Activated T-helper 2 cell treated with anti-CD3 and anti-CD28 coated beads, Interferon-gamma antibody, Interleukin-2, Interleukin-4, amounts not matched to agents 10 μg/mL and 5 μg/mL and 100 μg/mL, durations not matched to agents 14 hours and 24 hours and 36 hours (primary cell): ENCODE measurements at places on chromosomes 7 and 10.
A peak's percentile ranks its signal among the peaks of the same experiment; 100 is the strongest.

- DNase-seq: no peak
Observed at GRCh38 chr7:88401009-88401623, 94.4 kb upstream of the STEAP4 start.

GRCh38 chr10:130550952-130551674 lies 414.9 kb downstream of the GLRX3 start:
- no peak for DNase-seq

DNA sequence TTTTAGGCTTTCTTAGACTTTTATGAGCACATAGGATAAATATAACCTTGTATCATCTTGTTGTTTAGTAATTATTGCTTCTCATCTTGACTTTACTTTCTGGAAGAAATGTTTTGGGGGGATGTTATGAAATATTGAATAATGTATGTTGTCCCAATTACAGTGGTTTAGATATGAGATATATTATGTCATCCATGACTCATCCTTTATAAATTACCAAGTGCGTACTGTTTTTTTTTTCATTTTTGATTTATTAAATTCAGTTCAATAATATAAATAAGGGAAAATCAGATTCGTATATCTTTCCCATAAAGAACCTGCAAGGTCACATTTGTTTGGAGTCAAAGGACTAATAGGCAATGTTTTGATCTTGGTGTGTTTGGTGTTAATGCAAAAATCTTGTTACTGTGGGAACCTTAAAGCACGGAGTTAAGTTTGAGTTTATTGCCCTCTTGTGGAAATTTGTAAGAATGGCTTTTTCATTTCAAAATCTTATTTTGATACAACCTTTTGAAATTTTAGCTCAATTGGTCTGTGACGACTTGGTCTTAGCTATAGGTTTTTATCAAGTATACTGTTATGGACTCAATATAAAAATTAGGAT lies 108.6 kb downstream of the SRI start:
- no peak for DNase-seq

DNA sequence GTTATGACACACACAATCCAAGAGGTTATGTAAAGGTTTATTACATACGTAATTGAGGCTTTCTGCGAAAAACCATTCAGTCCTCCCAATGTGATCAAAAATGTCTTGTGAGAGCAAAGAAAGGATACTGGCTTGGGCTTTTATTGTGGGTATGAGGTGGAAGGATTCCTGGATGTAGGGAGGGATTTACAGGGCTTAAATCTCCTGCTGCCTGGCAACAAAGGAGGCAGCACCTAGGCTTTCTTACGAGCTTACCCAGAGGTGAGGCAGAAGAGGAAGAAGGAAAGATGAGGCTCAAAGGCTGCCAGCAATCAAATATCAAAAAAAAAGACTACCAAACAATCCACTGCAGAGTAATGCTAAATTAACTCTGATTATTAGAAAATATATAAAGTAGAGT lies 1149.5 kb upstream of the POT1 start:
- no peak for DNase-seq

GRCh38 chr7:102120666-102121195 lies 165.9 kb upstream of the SH2B2 start:
- DNase-seq: no peak

- DNase-seq: no peak
Observed at GRCh38 chr10:93061594-93062513, 1.3 kb downstream of the CYP26C1 start.

- DNase-seq: no peak
Observed at GRCh38 chr10:7161484-7162250, 249.2 kb downstream of the SFMBT2 start.

DNA sequence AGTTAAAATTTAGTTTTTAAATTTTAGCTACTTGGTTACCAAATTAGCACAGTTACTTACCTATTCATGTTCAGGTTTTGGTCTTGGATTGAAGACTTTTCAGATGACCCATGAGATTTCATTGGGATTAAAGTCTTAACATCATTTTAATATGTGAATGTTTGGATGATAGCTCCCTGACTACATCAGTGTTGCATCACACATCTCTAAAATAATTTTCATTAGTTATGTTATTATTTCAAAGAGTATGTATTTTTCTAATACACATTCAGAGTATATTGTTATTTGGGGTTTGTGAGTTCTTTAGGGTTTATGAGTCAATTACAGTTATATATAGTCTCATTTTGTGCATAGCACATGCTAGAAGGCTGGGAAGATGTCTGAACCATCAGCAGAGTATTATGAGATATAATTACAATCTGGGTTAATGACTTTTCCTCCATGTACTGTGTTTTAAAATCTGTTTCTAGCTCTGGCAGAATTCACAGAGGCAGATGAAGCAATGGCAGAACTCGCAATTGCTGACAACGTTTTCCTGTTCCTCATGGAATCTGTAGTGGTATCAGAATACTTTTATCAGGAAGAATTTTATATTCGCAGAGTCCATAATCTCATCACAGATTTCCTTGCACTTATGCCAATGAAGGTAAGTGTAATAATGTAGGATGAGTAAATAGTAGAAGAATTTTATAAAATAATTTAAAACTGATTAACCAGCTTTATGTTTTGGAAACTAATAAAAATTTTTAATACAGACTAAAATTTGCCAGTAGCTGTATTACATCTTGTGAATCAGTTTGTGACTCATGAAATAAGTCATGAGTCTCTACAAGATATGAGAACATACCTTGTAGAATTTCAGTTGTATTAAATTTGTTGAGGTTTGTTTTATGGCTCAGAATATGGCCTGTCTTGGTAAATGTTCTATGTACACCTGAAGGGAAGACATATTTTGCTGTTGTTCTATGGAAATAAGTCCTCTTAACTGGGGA lies 26.9 kb downstream of the NUP205 start:
- DNase-seq: no peak

DNA sequence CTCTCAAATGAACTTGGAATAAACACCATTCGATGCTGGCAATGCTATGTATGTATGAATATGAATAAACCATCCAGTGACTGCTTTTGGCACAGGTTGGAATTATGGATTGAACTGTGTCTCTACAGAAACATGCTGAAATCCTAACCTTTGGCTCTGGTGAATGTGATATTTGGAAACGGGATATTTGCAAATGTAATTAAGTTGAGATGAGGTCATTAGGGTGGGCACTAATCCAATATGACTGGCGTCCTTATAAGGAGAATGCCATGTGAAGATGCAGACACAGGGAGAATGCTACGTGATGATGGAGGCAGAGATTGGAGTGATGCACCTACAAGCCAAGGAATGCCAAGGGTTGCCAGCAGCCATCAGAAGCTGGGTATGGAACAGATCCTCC lies 3.4 kb upstream of the ACTR3B start:
- DNase-seq: no peak

DNA sequence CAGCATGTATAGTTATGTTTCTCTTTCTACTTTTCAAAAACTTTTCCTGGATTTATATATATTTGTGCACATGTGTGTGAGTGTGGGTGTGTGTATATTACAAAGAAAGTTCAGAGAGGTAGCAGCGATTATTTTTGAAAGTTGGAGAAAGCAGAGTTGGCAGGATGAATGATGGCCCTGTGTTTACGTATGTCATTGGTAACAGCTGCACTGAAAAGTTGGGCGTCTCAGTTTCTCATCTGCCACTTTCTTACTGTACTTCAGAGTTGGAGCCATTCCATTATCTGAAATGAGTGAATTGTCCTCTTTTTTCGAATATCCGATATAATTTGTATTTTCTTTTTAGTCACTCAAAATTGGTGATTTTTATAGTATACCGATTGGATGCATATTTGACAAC lies 172.2 kb downstream of the CDK14 start:
- no peak for DNase-seq

GRCh38 chr7:139423091-139423490 lies 60.4 kb downstream of the KLRG2 start:
- DNase-seq: no peak

GRCh38 chr10:8688881-8689280 lies 634.4 kb downstream of the GATA3 start:
- no peak for DNase-seq

- no peak for DNase-seq
Observed at GRCh38 chr10:6072215-6072934, 10.2 kb upstream of the IL2RA start.

GRCh38 chr7:146660839-146661238 lies 544.2 kb downstream of the CNTNAP2 start:
- no peak for DNase-seq

DNA sequence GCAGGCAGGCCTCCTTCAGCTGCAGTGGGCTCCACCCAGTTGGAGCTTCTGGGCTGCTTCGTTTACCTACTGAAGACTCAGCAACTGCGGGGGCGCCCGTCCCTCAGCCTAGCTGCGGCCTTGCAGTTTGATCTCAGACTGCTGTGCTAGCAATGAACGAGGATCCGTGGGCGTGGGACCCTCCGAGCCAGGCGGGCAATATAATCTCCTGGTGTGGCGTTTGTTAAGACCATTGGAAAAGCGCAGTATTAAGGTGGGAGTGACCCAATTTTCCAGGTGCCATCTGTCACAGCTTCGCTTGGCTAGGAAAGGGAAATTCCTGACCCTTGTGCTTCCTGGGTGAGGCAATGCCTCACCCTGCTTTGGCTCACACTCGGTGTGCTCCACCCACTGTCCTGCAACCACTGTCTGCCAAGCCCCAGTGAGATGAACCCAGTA lies 159.2 kb upstream of the FOXP2 start:
- DNase-seq: no peak

- peak; percentile 17 for DNase-seq
Observed at GRCh38 chr7:128108641-128109423, 77.6 kb upstream of the LRRC4 start.

DNA sequence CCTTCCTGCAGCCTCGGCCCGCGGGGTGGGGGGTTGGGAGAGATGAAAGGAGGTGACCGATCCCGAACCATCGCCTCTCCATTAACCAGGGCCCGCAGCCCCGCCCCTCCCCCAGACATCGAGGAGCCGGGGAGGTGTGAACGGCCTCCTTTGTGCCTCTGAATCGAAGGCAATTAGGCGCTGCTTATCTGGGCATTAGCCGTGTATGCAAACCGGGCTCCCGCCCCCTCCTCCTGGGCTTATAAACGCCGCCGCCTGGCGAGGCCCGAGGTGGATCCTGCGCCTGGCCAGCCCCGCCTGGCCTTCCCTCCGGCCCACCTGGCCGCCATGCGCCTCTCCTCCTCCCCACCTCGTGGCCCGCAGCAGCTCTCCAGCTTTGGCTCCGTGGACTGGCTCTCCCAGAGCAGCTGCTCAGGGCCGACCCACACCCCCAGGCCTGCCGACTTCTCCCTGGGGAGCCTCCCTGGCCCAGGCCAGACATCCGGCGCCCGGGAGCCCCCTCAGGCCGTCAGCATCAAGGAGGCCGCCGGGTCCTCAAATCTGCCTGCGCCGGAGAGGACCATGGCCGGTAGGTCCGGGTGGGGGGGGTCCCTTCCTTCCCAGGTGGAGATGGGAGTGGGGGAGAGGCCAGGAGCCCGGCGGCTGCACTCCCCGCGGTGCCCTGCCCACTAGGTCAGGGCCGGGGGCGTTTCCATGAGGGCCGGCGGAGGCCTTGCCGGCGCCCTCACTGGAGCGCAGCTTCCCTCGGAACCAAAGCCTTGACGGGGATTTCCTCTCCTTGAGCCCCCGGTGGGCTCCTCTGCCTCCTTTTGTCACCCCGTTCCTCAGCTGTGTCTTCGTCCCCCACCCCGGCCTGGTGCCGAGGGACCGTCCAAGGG lies at the start of gene VENTX:
Gene VENTX, plus strand, starts transcription at position 268 of the 878 bp plus-strand sequence. Its CDS starts 60 bp downstream, at position 328.
- no peak for DNase-seq

- DNase-seq: no peak
Observed at GRCh38 chr10:102010961-102011360, 45.0 kb downstream of the ARMH3 start.
